Suppressor macrophage treated with lipopolysaccharide for 4 hours (primary cell): ENCODE measurements at places on chromosomes 11 and 22.

DNA sequence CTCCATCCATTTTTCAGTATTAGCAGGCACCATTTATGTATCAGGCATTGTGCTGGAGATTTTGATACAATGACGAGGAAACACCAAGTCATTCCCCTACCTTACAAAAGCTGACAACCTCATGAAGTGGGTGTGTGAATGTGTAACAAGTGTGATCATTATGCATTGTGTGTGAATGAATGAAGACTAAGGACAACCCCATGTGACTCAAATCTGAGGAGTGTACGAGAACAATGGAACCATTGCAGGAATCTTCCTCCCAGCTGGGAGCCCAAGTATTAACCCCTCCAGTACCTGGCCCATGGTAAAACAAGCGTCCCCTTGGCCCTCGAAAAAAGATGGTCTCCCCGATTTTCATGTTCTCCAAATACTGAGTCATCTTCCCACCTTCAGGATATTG is 4.4 kb downstream of the CYB5R2 start:
- DNase-seq = no peak

GRCh38 chr11:72676861-72677341 is 2.7 kb upstream of the PDE2A start:
- peak; percentile 55 for DNase-seq

DNA sequence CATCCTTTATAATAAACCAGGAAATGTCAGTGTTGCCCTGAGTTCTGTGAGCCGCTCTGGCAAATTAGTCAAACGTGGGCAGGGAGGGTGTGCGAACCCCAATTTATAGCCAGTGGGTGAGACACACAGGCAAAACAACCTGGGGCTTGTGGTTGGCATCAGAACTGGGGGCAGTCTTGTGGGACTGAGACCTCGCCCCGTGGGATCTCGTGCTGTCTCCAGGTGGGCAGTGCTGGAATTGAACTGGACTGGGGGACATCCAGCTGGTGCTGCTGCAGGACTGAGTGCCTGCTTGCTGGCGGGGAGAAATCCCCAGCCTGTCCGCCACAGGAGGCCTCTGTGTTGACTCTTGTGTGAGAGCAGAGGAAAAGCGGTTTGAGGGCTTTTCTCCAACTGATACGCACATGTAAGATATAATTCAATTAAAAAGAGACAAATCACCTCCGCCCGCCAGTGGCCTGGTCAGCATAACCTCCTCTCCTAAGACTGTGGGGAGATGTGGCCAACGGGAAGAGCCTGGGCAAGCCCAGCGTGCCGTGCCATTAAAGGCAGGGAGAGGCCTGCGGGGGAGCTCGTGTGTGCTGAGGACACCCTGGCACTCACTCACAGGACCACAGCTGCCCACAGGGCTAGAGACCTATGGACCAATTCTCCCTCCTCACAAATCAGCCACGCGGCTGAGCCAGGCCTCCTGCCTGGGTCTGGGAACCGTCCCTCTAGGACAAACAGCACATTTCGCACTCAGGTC is 18.4 kb downstream of the SULT4A1 start:
- DNase-seq = no peak

DNA sequence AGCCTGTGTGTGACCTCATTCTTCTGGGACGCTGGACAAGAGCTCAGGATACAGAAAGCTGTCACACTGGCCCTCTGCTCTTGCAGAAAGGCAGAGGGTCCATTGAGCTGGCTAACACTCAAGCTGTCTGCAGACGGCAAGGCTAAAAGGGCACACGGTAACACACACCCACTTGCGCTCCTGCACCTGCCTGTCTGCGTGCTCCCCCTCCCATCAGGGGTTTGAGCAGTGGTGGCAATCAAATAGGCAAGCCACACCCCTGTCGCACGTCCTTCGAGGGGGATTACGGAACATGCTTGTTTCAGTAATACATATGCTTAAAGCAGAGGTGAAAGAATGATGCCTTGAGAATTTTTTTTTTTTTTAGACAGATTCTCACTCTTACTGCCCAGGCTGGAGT is 7.1 kb upstream of the QSER1 start:
- no peak for DNase-seq

- DNase-seq = no peak
Measured at GRCh38 chr11:33344611-33345010, 87.4 kb downstream of the HIPK3 start.

GRCh38 chr22:32828150-32828549 is 26.6 kb downstream of the TIMP3 start:
- no peak for DNase-seq

DNA sequence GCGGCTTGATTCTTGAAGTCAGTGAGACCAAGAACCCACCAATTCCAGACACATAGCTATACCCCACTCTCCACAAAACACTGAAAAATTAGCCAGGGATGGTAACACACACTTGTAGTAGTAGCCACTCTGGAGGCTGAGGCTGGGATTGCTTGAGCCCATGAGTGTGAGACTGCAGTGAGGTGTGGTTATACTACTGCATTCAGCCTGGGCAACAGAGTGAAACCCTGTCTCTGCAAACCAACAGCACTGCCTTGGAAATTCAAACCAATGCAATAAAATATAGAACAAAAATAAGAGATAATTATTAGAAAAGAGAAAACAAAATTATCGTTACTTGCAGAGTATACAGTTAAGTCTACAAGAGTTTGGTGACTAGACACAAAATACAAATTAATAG is 20.2 kb upstream of the PRDM10 start:
- DNase-seq = no peak

DNA sequence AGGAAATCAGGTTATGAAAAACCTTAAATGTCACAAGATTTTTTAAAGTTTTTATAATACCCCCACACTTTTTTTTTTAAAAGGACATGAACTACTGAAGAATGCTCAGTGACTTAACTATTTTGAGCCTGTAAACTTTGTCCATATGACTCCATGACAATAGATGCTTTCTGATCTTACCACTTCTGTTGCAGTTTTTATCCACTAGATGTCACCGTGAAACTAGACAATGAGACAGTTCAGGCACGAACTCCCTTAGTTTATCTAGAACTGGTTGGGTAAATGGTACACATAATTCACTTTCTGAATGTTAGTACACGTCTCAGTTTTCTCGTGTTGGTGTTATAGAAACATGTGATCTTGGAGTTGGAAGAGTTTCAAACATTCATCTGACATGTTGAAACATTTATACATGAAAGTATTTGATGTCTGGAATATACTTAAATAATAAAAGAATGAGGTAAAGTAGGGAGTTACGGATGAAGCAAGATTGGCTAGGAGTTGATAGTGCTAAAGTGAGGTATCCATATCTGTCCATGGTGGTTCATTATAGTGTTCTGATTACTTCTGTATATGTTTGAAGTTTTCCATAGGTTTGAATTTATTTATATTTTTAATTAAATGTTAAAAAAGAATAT is 8.1 kb downstream of the CCDC15 start:
- DNase-seq = peak; percentile 81

- peak; percentile 81 for DNase-seq
Measured at GRCh38 chr11:96293598-96294021, 49.4 kb downstream of the MAML2 start.

DNA sequence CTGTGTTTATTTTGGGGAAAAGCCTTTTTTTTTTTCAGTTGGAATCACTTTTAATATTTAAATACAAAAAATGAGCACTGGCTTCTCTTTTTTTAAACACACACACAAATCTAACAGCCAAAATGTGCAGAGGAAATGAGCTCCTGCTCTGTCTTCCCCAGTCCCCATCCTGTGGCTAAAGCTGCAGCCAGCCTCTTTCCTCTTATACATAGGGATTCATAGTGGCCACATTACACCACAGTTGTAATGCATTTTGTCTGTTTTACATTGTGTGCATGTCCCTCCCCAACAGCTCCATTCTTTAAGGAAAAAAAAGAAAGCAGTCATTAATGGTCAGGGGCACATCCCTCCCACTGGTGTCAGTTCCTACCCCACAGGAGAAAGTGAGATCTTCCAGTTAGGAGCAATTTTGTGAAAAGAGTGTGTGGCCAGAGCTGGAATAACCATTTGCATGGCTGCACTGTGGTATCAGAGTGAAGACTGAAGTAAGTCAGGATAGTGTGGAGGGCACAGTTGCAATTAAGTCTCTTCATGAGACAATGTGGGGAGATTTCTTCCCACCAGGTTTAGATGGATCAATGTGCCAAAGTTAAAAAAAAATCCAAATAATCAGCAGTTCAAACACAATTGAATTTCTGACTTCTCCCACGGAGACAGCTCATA is 220.6 kb downstream of the TMEM135 start:
- no peak for DNase-seq

DNA sequence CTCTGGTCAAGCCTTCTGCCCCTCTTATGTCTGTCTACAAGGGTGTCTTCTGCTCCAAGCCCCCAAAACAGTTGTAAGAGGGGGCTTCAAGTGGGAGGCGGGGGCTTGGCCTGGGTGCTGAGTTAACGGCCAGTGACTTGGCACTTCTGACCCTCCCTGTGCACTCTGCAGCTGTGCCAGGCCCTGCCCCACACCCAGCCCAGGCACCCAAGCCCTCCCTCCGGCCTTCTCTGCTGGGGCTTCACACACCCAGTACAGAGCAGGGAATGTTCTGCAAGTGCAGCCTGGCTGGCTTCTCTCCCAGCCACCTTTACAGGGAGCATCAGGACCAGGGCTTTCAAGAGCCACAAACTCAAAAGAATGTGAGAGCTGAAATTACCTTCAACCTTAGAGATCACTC is 3.8 kb downstream of the TMEM121B start:
- no peak for DNase-seq

DNA sequence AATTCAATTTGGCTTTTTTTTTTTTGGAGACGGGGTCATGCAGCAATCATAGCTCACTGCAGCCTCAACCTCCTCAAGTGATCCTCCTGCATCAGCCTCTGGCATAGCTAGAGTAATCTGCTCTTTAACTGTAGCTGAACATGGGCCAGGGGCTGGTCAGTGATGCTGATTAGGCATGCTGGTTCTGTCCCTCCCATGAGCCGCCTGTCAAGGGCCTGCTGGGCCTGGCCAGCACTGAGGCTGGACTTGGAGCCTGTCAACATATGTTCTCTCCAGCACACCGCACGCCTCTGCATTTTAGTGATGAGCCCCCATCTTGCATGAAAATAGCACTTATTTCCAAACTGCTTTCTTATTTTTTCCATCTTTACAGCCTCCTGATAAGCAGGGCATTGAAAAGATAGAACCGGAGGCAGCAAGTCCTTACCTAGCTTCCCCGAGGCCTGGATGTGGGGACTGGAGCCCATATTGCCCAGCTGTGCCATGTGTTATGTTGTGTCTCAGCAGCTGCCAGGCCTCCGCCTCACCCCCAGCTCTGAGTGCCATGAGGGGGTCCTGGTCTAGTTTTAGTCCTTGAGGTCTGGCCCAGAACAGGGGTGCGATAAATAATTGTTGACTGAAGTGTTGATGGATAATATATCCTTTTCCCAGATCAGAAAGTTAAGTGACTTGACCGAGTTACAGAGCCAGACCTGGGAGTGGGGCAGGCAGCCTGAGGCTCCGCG is 80.0 kb downstream of the CTTN start:
- no peak for DNase-seq

- DNase-seq = no peak
Measured at GRCh38 chr11:65717906-65718305, 2.7 kb downstream of the RNASEH2C start.

DNA sequence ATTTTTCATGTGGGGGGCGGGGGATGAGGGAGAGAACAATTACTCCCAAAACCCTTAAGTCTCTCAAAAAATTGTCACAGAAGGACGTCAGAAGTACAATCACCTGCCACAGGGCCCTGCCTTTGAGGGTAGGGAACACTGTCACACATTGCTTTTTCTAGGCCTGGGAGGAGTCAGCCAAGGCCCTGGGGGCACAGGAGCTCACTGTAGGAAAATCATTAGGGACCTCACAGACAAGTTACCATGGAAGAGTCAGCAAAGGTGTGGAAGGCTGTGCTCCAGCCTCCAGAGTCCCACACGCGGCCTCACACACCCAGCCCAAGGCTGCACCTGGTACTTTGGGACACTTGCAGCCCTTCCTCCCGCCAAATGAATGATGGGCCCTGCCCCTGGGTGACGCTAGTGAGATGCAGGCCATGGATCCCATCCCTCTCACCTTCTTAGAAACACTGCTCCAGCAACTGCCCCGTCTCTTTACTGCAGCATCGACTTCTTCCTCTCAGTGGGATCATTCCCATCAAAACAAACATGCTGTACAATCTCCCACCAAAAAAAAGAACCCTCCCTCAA is 3.3 kb downstream of the PLEKHA7 start:
- DNase-seq = no peak

GRCh38 chr11:126310200-126310991 is 6.5 kb downstream of the DCPS start:
- DNase-seq = peak; percentile 84

DNA sequence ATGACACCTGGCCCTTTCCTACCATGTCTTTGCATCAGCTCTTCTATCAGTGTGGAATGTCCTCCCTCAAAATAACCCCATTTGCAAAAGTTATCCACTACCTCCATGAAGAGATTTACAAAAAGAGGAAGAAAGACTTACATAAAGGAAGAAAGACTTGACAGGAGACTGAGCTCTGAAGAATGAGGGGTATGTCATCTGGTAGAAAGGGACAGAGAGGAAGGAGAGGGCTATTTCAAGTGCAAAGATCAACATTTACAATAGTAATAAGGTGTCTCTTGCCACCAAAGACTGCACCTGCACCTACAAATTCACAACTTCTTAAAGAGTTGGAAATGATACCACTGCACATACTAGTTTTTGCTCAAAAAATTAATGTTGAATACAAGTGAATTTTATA is 18.2 kb downstream of the PAK1 start:
- no peak for DNase-seq

DNA sequence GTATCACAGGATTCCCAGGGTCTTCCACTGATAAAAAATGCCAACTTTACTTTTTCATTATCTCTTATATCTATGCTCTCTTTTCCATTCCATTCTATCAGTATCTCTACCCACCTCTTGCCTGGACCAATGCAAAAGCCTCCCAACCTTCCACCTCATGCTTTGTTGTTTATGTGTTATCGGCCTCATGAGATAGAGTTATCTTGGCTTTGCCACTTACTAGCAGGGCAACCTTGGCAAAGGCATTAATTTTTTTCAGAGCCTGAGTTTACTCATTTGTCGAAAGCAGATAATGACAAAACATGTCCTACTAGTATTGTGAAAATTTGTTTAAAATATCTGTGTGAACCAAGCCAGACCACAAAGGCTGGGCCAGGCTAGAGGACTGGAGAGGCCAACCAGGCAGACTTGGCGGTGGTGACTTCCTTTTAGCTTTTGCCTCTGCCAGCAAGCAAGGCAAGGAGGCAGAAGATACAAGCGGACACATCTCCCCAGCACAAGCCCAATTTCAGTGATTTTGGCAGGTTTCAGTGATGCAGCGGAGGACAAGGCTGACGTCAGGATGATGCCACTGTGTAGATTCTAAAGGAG is 106.9 kb downstream of the ADAMTS15 start:
- DNase-seq = no peak

DNA sequence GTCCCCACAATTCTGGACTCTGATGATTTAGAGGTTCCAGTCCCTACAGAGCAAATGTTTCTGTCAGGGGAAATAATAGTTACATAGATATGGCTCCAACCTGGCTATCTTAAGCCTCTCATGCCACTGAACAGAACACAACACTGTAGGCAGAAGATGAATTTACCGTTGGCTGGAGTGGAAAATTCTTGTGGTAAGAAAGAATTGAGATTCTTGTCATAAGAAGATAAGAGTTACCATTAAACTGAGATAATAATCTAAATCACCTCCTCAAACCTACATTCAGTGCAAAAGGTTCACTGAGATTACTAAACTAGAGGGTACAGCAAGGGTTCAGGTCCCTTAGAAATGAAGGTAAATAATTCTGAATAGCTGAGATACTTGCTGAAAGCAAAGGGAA is 10.1 kb upstream of the NAALAD2 start:
- DNase-seq = no peak

GRCh38 chr11:128399251-128400121 is 187.9 kb downstream of the ETS1 start:
- DNase-seq = peak; percentile 79
